GM12864 (cell line): ENCODE measurements at places on chromosomes 16 and 17.

DNA sequence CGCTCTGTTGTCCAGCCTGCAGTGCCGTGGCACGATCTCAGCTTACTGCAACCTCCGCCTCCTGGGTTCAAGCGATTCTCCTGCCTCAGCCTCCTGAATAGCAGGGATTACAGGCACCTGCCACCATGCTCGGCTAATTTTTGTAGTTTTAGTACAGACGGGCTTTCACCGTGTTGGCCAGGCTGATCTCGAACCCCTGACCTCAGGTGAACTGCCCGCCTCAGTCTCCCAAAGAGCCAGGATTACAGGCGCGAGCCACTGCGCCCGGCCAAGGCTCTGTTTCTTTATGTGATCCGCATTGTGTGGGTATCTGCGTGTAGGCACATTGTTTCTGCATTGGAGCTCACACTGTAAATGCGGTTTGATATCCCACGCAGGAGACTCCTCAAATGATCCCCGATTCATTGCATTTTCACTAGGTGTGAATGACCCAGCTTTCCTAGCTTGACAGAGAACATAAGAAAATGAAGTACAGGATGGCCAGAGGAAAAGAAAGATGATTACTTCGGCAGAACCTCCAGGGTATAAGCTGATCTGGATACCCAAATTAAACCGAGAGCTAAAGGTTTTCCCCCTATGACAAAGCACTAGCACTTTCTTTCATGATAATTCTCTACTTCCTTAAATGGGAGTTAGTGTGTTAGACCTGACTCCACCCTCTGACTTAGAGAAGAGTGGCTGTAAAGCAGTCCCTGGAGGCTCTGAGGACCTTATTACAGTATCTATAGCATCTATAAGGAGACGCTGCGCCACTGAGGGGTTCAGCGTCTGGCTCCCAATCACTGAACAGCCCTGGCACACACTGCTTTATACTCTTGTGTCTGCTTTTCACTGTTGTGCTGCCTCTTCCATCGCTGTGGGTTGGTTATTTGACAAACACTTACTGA lies 17.3 kb downstream of the COTL1 start:
- DNase-seq: peak; percentile 84

DNA sequence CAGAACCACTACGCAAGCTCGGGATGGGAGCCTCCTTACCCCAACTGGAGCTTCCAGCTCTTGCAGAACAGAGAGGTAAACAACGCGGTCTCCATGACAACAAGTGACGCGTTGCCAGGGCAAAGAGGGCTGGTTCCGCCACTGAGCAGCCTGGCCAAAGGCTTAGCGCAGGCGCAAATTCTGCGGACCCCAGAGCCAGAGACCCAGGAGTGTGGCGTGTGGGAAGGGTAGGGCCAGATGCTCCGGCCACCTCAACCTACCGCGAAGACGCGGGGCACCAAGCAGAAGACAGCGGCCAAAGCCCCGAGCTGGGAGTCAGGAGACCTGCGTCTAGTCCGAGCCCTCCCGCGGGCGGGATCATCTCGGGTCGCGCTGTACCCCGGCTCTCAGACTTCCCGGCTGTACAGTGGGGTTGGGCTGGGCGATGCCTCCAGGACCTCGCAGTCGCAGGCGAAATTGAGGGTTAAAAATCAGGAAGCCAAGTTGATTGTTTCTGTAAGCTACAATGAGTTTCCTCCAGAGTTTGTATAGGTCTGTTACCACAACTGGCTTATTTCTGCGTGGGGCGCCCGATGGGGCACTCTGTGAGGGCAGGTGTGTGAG lies at the start of gene TEKT1:
TSS of gene TEKT1 (minus strand) at position 69 of the 603 bp plus-strand sequence. CDS start 1,353 bp downstream, outside the sequence.
- DNase-seq: no peak

DNA sequence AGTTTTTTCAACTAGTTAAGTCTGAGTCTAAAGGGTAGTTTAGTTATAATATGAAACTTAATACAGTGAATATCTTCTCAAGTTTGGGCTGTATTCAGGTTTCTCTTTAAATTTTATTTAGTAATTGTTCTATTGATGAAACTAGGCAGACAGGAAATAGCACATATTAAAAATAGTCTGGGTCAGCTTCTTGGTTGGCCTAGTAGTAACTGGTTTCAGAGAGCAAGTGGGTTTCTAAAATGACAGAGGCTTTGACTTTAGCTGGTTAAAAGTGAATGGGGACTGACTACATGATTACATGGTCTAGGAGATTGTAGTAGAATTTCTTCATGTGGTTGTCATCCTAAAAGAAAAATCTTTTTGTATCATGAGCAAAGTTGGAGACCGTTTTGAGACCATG lies 46.8 kb downstream of the OMG start:
- DNase-seq: peak; percentile 31

DNA sequence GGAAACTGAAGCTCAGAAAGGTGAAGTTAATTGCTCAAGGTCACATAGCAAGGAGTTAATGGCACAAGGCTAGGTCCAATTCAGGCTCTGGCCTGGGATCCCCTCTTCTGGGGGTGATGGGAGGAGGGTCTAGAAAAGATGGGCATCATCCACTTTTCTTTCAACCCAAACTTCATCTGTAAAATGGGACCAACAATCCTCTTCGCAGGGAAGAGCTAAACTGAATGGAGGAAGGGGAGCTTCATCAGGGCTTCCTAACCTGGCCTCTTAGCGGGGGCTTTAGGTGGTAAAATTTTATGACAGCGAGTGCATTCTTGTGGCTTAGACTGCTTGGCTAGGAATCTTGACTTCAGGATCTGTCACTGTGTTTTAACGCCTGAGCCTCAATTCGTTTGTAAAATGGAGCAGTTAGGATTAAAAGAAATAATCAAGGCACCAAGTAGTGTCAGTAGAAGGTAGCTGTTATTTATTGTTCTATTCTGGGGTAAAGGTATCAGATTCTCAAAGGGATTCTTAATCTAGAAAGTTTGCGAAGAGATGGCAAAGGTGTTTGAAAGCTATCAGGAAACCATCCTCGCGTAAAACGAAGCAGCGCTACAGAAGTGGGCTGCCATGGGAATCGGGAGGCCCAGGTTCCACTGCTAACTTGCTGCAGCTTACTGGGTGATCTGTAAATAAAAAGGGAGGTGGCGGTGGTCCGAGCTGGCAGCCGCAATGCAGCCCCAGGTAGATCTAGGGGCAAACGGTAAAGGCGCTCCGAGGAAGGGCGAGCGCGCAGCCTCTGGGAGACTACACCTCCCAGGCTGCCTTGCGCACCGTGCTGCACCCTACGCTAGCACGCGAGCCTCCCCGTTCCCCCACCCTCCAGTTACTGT lies 1.5 kb upstream of the SRCAP start:
- no peak for DNase-seq

DNA sequence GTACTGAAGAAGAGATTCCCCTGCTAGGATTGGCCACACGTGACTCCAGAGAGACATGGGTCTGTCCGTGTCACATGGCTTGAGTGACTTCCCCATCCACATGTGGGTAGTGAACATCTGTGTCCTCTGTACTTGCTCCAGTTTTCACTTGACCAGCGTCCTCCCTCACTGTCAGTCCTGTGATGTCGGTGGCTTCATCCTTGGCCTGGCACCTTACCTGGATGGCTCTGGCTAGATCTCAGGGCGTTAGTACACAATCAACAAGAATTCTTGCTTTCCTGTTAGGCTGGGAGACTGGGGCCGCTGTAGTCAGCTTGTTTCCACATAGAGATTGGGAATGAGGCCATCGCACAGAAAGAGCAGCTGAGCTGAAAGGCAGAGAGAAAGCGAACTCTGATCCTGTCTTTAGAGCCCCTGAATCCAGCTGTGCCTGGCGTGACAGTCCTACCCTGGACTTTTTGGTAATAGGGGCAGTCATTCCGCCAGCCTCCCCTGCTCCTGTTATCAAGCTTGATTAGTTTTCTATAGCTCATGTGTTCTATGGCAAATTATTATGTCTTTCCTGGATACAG lies 227.3 kb downstream of the SNX29 start:
- DNase-seq: no peak

DNA sequence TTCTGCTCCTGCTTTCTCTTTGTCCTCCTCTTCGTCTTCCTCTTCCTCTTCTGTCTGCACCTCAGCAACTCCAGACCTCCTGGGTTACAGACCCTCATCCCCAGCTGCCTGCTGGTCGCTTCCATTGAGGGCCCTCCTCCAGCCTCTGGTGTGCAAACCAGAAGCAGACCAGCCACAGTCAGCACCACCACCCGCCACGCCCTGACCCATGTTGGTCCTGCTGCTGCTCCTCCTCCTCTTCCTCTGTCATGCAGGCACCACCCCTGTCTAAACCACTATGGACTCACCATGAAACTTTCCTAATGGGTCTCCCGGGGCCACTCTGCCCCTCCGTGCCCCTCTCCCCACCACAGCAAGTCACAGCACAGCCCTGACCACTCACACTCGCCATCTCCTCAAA lies 11.4 kb upstream of the OGFOD3 start:
- no peak for DNase-seq

DNA sequence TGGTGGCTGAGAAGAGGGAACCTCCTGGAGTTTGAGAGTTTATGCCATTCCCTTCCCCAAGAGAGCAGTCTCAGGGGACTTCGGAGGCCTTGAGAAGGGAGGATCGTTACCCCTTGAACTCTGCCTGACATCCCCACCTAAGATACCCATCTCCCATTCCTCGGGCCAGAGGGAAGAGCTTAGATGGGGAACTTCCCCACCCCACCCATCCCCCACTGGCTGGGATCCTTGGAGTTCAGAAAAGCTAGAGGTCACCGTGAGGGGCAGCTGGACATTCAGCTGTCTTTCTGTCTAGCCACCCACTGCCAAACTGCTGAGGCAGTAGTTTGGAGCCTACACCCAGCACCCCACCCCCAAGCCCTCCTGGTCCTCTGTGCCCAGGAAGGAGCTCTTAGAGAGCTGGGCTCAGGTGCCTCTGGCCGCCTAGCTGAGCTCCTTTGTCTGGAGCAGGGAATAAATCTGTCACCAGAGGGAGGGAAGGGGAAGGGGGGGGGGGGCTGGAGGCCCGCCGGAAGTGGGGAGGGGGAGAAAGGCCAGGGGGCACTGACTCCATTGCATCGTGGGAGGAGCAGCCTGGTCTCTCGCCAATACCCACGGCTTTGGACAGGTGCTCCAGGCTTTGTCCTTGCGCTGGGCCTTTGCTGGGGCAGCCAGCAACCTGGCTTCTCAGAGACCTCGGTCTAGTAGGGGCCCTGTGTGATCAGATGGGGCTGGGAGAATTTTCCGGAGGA lies 1.0 kb downstream of the HSD11B2 start:
- no peak for DNase-seq

DNA sequence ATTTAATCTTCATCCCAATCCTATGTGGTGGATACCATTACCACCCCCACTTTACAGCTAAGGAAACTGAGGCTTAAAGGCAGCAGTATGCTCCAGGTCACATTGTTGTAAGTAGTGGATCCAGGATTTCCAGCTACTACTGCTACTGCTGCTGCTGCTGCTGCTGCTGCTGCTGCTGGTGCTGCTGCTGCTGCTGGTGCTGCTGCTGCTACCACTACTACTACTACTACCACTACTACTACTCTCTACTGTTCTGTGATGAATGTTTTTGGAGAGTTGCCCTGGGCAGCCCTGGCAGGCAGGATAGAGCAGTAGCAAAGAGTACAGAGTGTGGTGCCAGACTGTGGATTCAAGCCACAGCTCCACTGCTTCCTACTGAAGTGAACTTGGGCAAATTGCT lies 49.3 kb upstream of the SLC12A3 start:
- no peak for DNase-seq

DNA sequence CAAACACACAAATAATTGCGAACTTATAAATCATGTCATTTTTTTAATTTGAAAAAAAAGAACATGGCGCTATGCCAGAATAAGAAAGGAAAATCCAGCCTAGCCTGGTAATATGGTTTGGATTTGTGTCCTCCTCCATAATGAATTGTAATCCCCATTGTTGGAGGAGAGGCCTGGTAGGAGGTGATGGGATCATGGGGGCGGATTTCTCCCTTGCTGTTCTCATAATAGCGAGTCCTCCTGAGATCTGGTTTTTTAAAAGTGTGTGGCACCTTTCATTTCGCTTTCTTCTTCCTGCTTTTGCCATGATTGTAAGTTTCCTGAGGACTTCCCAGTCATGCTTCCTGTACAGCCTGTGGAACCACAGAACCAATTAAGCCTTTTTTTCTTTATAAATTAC lies 65.9 kb upstream of the TANC2 start:
- no peak for DNase-seq

GRCh38 chr16:88743693-88744576 lies 37.6 kb downstream of the CTU2 start:
- DNase-seq: peak; percentile 15

- DNase-seq: peak; percentile 50
Observed at GRCh38 chr16:9134739-9135138, 43.3 kb downstream of the HAPSTR1 start.

DNA sequence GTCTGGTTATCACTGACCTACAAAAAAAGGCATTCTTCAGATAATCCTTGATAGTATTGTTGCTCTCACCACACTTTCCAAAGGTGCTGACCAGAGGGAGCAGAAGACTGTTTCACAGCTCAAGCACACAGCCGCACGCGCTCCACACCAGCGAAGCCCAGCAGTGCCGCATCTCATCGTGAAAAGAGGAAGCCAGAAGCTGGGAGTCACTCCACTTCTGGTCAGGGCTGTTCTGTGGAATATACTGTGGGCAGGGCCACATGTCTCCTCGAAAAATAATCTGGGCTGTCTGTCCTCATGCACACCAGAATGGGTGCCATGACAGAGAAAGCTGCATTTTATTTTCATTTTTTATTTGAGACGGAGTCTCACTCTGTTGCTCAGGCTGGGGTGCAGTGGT lies 7.3 kb upstream of the PRSS36 start:
- DNase-seq: no peak

- no peak for DNase-seq
Observed at GRCh38 chr16:14564323-14564722, 65.7 kb downstream of the PARN start.

GRCh38 chr16:51649631-51650030 lies 498.6 kb upstream of the SALL1 start:
- no peak for DNase-seq

DNA sequence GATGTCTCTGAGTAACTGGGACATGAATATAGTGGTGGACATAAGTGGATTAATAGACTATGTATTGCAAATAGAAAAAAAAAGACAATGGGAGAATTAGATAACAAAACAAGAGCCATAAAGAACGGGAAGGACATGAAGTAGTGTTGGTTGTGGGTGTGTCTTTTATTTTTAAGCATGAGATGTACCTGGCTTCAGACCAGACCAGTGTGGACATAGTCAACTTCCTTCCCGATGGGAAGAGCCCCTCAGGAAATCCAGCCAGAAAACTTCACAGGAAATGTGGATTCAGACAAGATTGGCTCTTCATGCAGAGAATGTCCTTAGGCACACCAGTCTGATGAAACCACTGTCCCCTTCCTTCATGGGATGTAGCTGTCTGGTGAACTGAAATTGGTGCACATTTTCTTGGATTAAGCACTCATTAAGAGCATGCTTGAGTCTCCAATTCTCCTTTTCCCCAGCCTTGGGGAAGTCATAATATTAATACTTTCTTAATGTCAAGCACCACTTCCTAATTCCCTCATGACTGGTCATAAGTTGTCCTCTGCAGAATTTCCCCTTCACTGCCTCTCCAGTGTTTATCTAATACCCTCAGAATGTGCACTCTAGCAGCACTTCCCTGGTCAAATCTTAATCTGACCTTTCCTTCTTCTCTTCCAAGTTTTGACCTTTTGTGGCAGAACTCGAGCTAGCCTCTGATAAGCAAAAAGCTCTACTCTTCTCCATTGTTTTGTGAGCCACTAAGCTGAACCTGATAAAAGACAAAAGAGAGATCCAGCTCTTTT lies 350.6 kb upstream of the MAF start:
- no peak for DNase-seq

- DNase-seq: no peak
Observed at GRCh38 chr17:17029938-17030337, 12.3 kb upstream of the MPRIP start.
